ENCODE measurements at places on chromosomes 12 and 14.

DNA sequence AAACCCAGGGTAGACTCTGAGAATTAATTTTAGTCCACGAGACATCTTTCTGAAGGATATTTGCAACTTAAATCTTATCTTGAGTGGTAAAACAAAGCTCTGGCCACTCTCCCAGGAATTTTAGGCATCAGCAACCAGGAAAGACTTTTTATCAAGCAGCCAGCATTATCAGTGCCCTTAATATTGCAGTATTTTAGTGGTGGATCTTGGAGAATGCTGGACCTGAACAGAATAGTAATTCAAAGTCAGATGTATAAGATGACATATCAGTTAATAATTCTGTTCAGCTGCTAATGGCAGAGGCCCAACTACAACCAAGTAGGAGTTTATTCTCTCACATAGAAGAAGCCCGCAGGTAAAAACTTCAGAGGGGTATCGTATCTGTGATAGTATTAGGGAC lies 59.0 kb upstream of the CRY1 start:
- no peak for DNase-seq

GRCh38 chr12:34398366-34398705 lies 376.0 kb downstream of the ALG10 start:
- DNase-seq: no peak

- DNase-seq: no peak
Measured at GRCh38 chr12:127656266-127656665, 610.7 kb upstream of the TMEM132C start.

DNA sequence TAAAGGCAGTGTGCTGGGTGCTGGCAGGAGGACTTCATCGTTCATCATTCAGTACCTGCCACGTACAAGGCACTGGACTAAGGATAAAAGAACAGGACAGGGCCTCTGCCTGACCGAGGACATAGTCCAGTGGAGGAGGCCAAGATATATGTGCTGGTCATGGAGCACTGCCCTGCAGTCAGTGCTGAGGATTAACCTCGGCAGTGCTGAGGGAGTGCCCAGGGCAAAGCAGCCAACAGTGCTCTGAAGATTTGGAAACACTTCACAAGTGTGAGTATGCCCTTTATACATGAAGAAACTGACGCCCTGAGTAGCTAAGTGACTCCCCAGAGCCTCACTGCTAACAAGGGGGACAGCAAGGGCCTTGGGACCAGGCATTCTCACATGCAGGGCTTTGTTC lies 71.4 kb upstream of the RFX4 start:
- DNase-seq: no peak

GRCh38 chr12:106170285-106170684 lies 31.5 kb upstream of the NUAK1 start:
- DNase-seq: no peak
